ENCODE measurements at places on chromosomes 2 and 18. TPM values are rescaled to one million over a fixed set of nuclear protein-coding genes. Genes with fewer than 3 reads are reported as not detected.

DNA sequence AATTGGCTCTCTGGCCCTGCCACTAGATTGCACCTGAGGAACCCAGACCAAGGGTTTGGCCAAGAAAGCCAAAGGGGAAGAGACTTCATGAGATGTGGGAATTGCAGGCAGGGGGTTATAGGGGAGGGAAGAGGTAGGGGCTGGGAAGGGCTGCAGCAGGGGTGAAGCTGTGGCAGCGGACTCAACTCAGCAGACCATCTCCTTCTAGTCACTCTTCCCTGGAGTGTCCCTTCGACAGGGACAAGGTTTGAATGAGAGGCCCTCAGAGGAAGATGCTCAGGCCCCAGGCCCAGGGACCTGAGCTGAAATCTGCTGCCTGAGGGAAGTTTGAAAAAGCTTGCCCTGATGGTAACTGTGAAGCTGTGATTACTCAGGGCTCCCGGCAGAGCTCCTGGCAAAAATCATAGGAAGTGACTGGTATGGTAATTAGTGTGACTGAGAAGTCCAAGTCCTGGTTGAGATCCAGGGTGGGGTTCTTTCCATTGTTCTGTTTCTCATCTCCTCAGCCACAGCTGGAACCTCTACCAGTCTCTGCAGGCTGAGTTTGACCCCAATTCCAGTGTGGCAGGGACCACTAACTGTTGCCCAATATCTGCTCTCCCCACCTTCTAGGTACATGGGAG lies 300.9 kb downstream of the CYP26B1 start:
- no peak for DNase-seq

DNA sequence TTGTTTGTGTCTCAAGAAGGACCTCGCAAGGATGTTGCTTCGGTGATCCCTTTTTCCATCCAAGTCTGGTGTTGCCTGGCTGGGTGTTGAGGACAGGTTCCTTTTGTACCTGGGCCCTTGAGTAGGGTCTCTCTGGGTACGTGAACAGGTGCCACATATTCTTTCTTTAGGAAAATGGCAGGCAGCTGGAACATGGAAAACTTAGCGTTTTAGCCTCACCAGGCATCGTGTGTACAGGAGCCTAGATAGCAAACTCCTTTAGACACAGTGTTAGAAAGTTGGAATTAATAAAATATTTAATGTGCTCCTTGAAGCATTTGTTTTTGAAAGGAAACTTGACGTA lies 54.3 kb upstream of the RBM44 start:
- DNase-seq = no peak

DNA sequence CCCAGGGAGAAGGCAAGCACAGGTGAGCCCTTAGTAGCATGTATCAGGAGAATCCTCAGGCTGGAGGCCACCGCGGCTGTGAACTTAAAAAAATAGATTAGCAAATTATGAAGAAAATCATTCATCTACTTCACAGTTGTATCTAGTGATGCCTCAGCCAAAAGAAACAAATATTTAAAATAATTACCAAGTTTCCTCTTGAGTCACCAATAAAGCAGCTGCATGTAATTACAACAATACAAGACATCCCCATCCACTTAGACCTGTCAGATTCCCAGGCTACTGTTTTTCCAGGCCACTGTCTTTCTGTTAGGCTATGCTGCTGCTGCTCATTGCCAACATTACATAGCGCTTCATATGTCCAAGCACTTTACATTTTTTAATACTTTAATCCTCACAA lies 54.6 kb upstream of the PHLPP1 start:
- no peak for DNase-seq

- no peak for DNase-seq
Measured at GRCh38 chr2:101135412-101136296, 15.5 kb downstream of the TBC1D8 start.

Gene CTAGE1
- not detected for total RNA-seq

GRCh38 chr18:7566567-7567473 lies at the start of gene PTPRM:
Gene PTPRM, plus strand, starts transcription at chr18:7567316. Its CDS starts 503 bp downstream, at chr18:7567819.
- peak; percentile 72 for DNase-seq

DNA sequence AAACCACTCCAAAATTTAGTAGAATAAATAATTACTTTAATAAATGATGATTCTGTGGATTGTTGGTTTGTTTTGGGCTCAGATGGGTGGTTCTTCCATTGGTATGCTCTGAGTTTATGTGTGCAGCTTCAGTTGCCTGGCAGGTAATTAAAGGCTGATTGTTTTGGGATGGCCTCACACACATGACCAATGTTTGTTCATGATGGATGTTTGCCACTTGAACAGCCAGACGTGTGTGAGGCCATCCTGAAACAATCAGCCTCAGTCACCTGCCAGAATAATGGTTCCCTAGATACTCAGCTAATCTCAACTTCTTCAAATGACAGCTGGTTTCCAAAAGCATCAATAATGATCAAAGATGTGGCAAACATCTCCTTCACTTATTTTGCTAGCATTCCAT lies 352.5 kb upstream of the GULP1 start:
- no peak for DNase-seq

GRCh38 chr2:232292395-232293154 lies 86.0 kb upstream of the ALPP start:
- peak; percentile 75 for DNase-seq

Gene NXPH2
- not detected for total RNA-seq

GRCh38 chr2:222479859-222480258 lies 55.5 kb downstream of the SGPP2 start:
- DNase-seq = no peak

Gene TLX2
- total RNA-seq = 2.5 TPM

Gene SERPINB4
- not detected for total RNA-seq

Gene RHBDD1
- 27.3 TPM for total RNA-seq

Gene POTEJ
- total RNA-seq = not detected

All from transverse colon (tissue), 4 donors.